ENCODE measurements at places on chromosomes 1 and 21. TPM values are rescaled to one million over a fixed set of nuclear protein-coding genes. Genes with fewer than 3 reads are reported as not detected.

The TCHHL1 gene
- not detected for total RNA-seq

The NECTIN4 gene
- total RNA-seq, result 0.65 TPM

The PPM1J gene
- total RNA-seq, result 0.98 TPM

The OLIG1 gene
- total RNA-seq, result not detected

The ZYG11B gene
- 42.1 TPM for total RNA-seq

The FCER1G gene
- total RNA-seq, result not detected

The C1orf94 gene
- not detected for total RNA-seq

The PYHIN1 gene
- total RNA-seq, result not detected

The HAO2 gene
- not detected for total RNA-seq

The SLC44A3 gene
- total RNA-seq, result 2.4 TPM

The RAB7B gene
- not detected for total RNA-seq

The COL9A2 gene
- total RNA-seq, result 0.33 TPM

The BACE2 gene
- 438 TPM for total RNA-seq

The HES3 gene
- not detected for total RNA-seq

The PALMD gene
- 182 TPM for total RNA-seq

The IL6R gene
- 8.5 TPM for total RNA-seq

The GRIK3 gene
- total RNA-seq, result not detected

The CYP4A11 gene
- total RNA-seq, result not detected

The AMIGO1 gene
- total RNA-seq, result 0.65 TPM

The FAM72C gene
- 0.33 TPM for total RNA-seq

The NCMAP gene
- not detected for total RNA-seq

The FCRL5 gene
- total RNA-seq, result not detected

The TMEM54 gene
- 28.1 TPM for total RNA-seq

The ACTL8 gene
- not detected for total RNA-seq
